ENCODE measurements at places on chromosomes 4 and X. TPM values are rescaled to one million over a fixed set of nuclear protein-coding genes. Genes with fewer than 3 reads are reported as not detected.

The GPM6B gene
- total RNA-seq = 516 TPM

DNA sequence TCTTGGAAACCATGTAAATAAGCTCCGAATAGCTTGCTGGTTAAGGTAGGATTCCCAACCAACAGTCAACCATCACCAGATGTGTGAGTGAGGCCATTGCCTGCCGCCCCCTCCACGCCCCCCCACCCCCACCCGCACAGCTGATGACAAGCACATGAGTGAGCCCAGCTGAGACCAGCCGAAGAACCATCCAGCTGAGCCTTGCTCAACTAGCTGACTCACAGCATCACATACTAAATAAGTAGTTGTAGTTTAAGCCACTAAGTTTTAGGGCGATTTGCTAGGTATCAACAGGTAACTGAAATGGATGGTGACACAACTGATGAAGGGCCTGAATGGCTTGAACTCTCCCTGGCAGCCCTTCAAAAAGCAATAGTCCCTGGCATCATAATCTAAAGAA, 1.6 kb upstream of the CCDC149 start:
- DNase-seq = no peak
- peaks cover 5% of the 10 kb centered on the region for H3K27me3 ChIP-seq
- peaks cover 11% of the 10 kb centered on the region for H3K36me3 ChIP-seq
- no peak overlapping the region for H3K27ac ChIP-seq
- H3K4me1 ChIP-seq = no peaks in the 10 kb centered on the region
- no peak overlapping the region for H3K4me3 ChIP-seq

GRCh38 chr4:1572010-1572385, 112.1 kb downstream of the FAM53A start:
- peaks cover 6% of the 10 kb centered on the region for H3K4me1 ChIP-seq
- H3K4me3 ChIP-seq = no peak overlapping the region
- H3K27me3 ChIP-seq = peaks cover 8% of the 10 kb centered on the region
- peak; percentile 22 for DNase-seq

GRCh38 chr4:140136509-140136908, 17.5 kb downstream of the MAML3 start:
- peak overlapping the region; percentile 98 for H3K27ac ChIP-seq
- no peak for DNase-seq
- H3K36me3 ChIP-seq = no peaks in the 10 kb centered on the region
- H3K4me3 ChIP-seq = no peak overlapping the region
- H3K27me3 ChIP-seq = peaks cover 6% of the 10 kb centered on the region
- peaks cover 40% of the 10 kb centered on the region for H3K4me1 ChIP-seq

DNA sequence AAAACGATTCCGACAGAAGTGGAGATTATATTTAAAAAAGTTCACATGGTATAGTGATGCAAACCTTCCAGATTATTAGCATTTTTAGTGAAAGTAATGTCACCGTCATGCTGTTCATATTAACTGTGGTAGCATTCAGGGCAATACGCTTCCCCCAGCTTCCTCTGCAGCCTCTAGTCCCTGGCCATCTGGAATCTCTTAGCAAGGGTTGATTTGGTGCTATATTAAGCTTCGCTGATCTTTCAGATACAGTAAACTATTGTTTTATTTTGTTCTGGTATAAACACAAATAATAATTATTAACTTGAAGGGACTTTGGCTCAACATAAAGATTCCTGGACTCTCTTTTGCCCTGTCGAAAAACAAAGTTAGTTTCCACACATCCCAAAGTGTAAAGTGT, 1080.5 kb upstream of the TENM3 start:
- H3K4me3 ChIP-seq = no peak overlapping the region
- peaks cover 2% of the 10 kb centered on the region for H3K27me3 ChIP-seq
- no peak for DNase-seq
- H3K4me1 ChIP-seq = peaks cover 19% of the 10 kb centered on the region
- H3K27ac ChIP-seq = no peak overlapping the region

GRCh38 chr4:113142351-113142750, 92.9 kb downstream of the ANK2 start:
- peak overlapping the region; percentile 70 for H3K27ac ChIP-seq
- H3K4me1 ChIP-seq = peaks cover 54% of the 10 kb centered on the region
- H3K36me3 ChIP-seq = no peaks in the 10 kb centered on the region
- H3K27me3 ChIP-seq = peaks cover 9% of the 10 kb centered on the region
- H3K4me3 ChIP-seq = no peak overlapping the region

DNA sequence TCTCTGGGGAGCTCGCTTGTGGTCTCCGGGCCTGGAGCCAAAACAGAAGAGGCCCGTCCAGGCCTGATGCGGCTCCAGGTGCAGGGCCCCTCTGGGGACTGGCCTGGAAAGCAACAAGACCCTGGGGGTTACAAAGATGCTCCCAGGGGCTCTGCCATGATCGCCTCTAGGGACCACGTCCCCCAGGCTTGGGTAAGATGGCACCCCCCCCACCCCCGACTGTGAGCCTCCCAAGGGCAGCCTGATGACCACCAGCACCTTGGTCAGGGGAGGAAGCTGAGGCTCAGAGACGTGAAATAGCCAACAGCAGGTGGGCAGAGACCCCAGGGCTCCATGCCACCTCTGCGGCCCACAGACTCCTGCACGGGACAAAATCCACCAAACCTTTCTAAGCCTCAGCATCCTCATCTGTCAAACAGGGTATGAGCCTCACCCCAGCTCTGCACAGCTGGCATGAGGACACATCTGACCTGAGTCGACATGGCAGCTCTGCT, 25.4 kb downstream of the C4orf50 start:
- H3K4me3 ChIP-seq = no peak overlapping the region
- H3K4me1 ChIP-seq = peaks cover 15% of the 10 kb centered on the region
- no peak for DNase-seq
- H3K27ac ChIP-seq = no peak overlapping the region

GRCh38 chr4:183438458-183439113, 5.8 kb upstream of the CDKN2AIP start:
- no peak for DNase-seq
- H3K27me3 ChIP-seq = peaks cover under 1% of the 10 kb centered on the region
- H3K36me3 ChIP-seq = no peaks in the 10 kb centered on the region

- DNase-seq = no peak
- H3K27ac ChIP-seq = no peak overlapping the region
- peaks cover 15% of the 10 kb centered on the region for H3K36me3 ChIP-seq
Observed at GRCh38 chr4:15168759-15169158, 166.5 kb downstream of the CPEB2 start.

The GNRHR gene
- total RNA-seq = not detected

The ASB9 gene
- total RNA-seq = not detected

GRCh38 chr4:16100833-16101232, 17.0 kb upstream of the PROM1 start:
- no peak overlapping the region for H3K27ac ChIP-seq
- no peaks in the 10 kb centered on the region for H3K4me1 ChIP-seq
- H3K36me3 ChIP-seq = no peaks in the 10 kb centered on the region
- peaks cover 3% of the 10 kb centered on the region for H3K27me3 ChIP-seq
- no peak for DNase-seq

GRCh38 chr4:20787940-20788665, 87.8 kb downstream of the PACRGL start:
- no peak overlapping the region for H3K27ac ChIP-seq
- no peak for DNase-seq
- H3K4me1 ChIP-seq = peaks cover 4% of the 10 kb centered on the region
- H3K27me3 ChIP-seq = no peaks in the 10 kb centered on the region

GRCh38 chr4:73703320-73703719, 37.0 kb upstream of the CXCL8 start:
- H3K4me1 ChIP-seq = no peaks in the 10 kb centered on the region
- no peaks in the 10 kb centered on the region for H3K27me3 ChIP-seq
- H3K36me3 ChIP-seq = no peaks in the 10 kb centered on the region
- no peak for DNase-seq

Data from glutamatergic neuron (in vitro differentiated cells).